ENCODE measurements at places on chromosomes 7 and 10.

- no peak for DNase-seq
Measured at GRCh38 chr7:44887293-44887692, 2.0 kb upstream of the PURB start.

- DNase-seq = no peak
Measured at GRCh38 chr7:151388007-151388297, 21.9 kb downstream of the WDR86 start.

DNA sequence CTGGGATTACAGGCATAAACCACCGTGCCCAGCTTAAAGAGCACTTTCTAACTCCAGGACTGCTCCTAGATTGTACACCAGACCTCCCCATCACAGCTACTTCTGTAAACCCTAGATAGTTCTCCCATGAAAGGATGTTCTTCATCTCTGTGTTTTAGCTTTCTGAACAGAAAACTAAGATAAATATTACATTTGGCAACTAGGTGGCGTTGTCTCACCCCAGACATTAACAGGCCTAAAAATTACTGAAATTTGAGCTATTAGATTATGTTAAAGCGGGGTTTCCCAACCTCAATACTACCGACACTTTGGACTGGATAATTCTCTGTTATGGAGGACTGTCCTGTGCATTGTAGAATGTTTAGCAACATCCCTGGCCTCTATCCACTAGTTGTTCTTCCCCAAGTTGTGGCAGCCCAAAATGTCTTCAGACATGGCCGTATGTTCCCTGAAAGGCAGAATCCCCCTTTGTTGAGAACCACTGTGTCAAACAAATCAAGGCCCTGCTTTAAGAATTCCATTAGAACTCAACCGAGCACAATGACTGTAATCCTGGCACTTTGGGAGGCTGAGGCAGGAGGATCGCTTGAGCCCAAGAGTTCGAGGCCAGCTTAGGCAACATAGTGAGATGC is 19.1 kb downstream of the ATOH7 start:
- no peak for DNase-seq

GRCh38 chr10:127151981-127152699 is 44.3 kb downstream of the INSYN2A start:
- DNase-seq = peak; percentile 78

DNA sequence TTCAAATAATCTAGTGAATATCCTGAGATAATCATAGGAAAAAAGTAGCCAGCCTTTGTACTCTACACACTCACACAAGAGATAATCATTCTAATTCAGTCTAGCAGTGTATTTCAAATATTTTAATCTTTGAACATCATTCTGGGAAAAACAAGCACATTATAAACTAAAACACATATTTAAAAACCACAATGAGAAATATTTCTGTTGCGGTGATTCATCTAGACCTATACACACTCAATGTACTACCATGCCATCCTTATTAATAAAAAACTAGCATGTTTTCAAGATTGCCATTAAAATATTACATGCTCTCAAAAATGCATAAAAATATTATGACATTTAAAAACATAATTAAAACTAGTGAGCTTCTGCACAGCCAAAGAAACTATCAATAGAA is 11.8 kb downstream of the COG5 start:
- DNase-seq = no peak

- no peak for DNase-seq
Measured at GRCh38 chr7:27522566-27522965, 140.1 kb downstream of the HIBADH start.

- no peak for DNase-seq
Measured at GRCh38 chr10:8246548-8246947, 192.1 kb downstream of the GATA3 start.

DNA sequence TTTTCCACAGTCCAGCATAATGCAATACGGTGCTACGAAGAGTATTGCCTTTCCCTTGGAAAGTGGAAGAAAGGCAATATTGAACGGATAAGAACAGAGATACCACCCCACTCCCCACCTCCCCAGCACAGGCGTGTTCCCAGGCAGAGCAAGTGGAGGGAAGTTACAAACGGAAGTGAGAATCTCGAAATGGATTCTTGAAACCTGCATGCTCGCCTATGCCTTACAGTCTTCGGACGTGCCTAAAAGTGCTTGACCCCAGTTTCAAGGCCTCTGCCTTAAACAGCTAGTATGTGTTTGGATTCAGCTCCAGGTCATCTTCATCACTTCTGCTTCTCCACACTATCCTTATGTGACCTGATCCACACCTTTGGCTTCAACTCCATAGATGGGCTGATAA is 35.0 kb upstream of the USP6NL start:
- no peak for DNase-seq

DNA sequence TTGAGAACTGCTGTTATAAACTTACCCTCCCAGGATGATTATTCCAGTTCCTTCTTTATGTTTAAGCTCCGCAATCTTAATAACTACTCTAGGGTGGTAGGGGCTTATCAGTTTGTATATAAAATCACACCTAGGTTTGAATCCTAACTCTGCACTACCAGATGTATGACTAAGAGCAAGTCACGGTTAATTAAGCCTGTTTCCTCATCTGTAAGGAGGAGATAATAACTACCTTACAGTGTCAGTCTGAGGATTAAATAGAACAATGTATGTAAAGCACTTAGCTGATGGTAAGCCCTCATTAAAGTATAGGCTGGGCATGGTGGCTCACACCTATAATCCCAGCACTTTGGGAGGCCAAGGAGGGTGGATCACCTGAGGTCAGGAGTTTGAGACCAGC is 9.2 kb downstream of the DNA2 start:
- DNase-seq = no peak

DNA sequence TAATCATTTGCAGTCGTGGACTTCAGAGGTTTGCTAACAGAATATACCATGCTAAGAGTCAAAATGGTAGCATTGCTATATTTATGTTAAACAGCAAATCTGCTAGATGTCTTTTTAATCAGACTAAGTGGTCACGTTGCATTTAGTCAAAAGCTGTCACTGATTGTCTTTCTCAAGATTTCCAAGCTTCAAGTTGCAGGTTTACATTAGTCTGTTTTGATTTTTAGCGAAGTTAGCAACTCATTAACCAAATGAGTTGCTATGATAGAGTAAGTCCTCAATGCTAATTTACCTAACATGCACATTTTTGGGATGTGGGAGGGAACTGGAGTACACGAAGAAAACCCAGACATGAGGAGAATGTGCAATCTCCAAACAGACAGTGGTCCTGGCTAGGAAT is 653.2 kb downstream of the TNS3 start:
- no peak for DNase-seq

GRCh38 chr10:121644501-121644900 is 46.3 kb upstream of the FGFR2 start:
- no peak for DNase-seq

DNA sequence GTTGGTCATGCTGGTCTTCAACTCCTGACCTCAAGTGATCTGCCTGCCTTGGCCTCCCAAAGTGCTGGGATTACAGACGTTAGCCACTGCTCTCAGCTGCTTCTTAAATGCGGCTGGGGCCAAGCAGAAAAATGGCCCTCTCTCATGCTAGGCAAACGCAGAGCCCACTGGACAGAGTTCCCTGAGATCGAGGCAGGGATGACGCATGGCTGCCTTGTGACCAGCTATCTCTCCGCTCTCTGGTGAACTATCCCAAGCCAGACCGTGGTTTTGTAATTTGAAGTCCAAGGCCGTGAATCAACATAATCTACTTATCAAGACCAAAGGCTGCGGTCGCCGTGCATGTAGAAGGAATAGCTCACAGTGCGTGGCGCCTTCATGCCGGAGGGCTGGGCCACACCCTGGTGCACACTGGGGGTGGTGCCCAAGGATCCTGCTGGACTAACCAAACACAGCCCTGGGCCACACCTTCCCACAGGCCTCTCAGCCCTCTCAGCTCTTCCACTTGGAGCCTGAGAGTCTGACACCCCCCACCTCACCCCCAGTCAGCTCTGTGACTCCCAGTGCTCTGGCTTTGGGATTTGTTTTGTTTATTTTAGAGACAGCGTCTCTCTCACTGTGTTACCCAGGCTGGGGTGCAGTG is 88.1 kb upstream of the CUX1 start:
- peak; percentile 99 for DNase-seq

- no peak for DNase-seq
Measured at GRCh38 chr10:17220652-17221100, 7.4 kb upstream of the VIM start.

GRCh38 chr7:101154693-101155102 is 422 bp downstream of the AP1S1 start:
- no peak for DNase-seq

GRCh38 chr10:27536437-27536836 is 32.3 kb downstream of the RAB18 start:
- DNase-seq = no peak

GRCh38 chr10:101014966-101015581 is 15.5 kb downstream of the LZTS2 start:
- DNase-seq = peak; percentile 97

DNA sequence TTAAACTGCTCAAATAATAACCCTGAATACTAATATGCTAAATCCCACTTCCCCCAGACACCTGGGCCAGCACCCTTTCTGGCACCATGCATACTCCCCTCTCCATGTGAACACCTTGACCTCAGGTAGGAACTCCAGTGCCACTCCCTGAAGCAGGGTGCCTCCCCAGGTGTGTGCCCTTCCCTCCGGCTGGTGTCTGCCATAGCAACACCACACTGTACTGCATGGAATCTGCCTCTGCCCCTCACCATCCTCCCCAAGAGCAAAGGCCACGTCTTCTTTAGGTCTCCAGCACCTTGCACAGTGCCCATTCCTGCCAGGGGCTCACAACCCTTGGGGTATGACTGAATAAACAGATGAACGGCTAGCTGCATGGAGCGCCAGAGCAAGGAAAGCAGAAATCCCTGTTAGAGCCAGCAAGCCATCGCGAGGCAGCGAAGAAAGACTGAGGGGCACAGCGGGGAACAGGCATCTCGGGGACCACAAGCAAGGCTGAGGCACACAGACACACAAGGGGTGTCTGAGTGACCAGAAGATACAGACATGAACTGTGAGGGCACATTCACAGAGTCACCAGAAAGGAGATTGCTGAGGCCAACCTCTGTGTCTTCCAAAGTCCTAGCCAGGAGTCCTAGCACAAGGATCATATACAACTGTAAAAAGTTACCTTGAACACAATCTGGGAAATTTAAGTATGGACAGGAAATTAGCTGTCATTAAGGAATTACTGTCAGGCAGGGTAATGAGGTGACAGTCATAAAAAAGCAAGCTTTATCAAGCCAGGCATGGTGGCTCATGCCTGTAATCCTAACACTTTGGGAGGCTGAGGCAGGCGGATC is 25.7 kb downstream of the COBL start:
- DNase-seq = no peak

DNA sequence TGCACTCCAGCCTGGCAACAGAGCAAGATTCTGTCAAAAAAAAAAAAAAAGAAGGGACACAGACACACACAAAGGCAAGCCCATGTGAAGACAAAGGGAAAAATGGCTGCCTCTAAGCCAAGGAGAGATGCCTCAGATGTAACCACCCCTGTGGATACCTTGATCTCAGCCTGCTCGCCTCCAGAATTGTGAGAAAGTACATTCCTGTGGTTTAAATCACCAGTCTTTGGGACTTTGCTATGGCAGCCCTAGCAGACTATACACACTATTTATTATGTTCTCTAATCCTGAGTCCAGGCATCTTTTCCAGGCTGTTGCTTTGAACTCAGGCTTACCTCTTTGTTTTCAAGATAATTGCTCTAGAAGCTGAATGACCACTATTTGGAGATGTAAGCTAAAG is 494.3 kb downstream of the GALNT17 start:
- peak; percentile 55 for DNase-seq

- DNase-seq = no peak
Measured at GRCh38 chr7:36653663-36654355, 70.5 kb downstream of the AOAH start.

DNA sequence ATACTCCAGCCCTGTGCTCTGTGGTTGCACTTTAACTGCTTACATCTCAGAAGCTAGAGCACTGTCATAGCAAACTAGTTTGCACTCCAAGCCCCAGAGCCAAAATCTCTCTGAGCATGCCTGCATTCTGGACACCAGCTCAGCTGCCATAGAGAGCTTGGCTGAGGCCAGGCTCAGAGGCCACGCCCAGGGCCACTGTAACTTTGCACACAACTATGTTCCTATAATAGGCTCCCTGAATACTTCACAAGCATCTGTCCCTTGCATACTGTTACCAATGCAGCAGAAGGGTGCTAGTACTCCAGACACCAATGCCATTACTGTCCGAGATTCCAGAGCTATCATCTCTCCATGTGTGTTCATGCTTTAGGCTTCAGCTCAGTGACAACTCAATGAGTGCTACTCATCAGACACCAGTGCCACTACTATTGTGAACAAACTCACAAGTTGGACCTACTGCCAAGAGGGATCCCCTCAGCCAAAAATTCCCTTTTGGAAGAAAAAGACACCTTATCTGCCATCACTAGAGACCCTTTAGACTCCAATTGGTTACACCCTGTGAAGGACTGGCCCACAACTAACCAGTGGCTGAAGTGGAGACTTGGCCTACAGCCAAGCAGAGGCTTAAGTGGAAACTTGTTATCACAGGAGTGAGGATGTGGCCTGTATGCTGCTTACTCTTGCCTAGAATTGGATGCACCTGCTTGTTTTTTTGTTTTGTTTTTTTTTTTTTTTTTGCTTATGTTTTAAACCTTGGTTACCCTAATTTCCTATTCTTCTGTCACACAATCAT is 211.6 kb upstream of the MAGI2 start:
- no peak for DNase-seq

DNA sequence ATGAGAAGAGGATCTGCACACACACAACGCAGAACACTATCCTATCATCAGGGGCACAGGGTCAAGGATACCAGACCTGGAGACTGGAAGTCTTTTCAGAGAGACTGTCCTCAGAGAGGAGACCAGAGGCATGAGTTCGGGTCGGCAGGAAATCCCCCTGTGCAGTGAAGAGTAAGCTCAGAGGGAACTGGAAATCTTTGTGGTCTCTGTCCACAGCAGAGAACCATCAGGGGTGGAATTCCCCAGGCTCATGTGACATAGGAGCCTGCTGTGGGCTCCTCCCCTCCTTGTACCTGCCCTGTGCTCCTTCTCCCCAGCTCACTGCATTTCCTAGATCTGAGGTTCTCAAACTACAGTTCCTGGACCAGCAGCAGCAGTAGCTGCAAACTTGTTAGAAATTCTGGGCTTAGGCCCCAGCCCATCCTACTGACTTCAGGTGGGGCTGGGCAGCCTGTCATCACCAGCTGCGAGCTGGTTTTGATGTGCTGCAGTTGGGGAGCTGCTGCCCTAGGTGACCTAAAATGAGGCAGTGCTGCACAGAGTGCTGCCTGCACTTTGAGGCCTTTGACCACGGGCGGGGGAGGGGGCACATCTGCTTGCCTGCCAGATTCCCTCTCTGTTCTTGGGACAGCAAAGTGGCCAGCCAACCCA is 2.4 kb downstream of the ZMIZ2 start:
- peak; percentile 71 for DNase-seq

- no peak for DNase-seq
Measured at GRCh38 chr7:64037095-64037494, 8.1 kb upstream of the ZNF727 start.

- DNase-seq = no peak
Measured at GRCh38 chr10:93357680-93358079, 124.5 kb downstream of the MYOF start.

DNA sequence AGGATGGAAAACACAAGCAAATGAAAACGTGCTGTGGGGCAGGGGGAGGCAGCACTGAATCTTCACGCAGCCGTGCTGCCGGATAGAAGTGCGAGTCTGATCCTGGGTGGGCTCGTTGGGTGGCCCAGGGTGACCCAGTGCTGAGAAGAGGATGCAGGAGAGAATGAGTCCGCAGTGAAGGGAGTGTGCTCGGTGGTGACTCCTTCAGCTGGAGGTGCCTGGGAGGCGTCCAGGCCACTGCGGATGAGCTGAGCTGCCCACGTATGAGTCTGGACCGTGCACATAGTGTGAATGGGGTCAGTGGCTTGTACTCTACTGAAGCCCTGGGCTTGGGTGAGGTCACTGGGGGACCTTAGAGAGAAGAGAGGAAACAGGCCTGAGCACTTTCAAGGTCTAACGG is 190.0 kb upstream of the MGMT start:
- DNase-seq = no peak

Data from RCC 7860 (cell line).